ENCODE measurements at places on chromosomes 12 and 14.
A peak's percentile ranks its signal among the peaks of the same experiment; 100 is the strongest.

GRCh38 chr14:70894868-70895267 is 12.4 kb upstream of the PCNX1 start:
- DNase-seq = no peak

DNA sequence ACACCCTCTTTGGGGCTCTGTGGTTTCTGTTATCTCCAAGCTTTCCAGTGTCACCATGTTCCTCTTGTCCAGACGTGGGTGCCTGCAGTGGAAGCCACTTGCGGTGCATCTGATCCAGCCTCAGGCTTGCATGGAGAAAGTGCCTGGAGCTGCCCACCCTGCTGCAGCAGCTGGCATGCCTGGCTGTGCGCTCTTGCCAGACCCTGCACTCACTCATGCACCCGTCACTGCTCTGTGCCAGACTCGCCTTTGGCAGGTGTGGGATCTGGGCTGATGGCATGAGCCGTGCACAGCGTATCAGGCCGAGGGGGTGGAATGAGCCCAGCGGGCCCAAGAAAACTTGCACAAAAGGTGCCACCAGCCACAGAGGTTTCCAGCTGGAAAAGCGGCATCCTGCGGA is 105.1 kb downstream of the MNAT1 start:
- no peak for DNase-seq

DNA sequence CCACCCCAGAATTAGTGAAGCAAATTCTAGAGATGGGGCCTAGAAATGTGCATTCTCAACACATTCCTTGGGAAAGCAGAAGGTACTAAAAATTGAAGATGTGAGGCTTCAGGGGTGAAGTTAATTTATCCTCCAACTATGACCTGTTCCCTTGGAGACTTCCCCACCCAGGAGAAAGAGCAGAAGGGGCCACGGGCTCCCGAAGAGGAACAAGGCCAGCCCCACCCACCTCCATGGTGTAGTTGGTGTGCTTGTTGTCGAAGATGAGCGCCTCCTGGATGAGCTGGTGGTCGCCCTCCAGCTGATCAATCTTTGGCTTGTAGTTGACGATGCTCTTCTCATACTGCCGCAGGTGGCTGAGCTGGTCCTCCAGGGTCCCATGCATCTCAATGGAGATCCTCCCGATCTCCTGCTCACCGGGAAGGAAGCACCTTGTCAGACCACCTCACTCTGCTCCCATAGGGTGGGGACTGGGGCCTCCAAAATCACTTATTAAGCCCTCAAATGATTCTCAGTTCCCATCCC is 87.8 kb upstream of the ZFP36L1 start:
- no peak for DNase-seq

DNA sequence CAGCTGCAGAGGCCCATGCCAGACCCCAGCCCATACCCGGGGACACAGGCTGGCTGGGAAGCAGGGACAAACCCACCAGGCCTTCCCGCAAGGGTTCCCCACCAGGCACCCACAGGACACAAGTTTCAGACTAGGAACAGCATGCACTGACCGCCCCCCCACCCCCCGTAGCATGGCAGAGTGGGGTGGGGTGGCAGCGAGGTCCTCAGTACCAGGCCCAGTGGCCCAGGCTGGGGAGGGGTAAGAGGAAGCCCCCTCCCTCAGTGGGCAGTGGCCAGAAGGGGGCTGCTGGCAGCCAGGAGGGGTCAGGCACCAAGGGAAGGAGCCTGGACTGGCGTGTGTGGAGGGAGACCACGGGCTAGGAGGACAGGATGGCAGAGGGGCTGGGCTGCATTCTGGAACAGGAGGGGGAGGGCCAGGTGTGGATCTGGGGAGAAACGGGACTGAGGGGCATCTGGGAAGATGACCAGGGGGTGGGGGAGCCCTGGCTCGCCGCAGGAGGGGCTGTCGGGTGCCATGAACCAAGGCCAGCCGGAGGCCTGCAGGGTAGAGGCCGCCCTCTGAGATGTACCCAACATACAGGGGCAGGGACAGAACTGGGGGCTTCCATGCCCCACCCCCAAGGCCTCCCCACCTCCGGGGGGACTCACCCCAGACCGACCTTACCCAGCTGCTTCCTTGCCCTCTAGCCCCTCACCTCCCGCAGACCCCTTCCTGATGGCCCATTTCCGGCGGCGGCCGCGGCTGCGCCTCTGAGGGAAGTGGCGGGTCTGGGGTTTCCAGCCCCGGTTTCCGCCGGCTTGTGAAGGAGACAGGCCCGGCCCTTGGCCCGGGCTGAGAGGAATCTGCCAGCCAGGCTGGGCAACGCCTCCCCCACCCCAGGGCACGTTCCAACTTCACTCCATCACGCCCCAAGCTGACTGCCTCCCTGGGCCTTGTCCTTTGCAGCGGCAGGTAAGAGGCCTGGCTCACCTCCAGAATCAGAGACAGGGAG is 5.6 kb upstream of the JAG2 start:
- no peak for DNase-seq

GRCh38 chr12:87425942-87426554 is 603.2 kb downstream of the C12orf50 start:
- DNase-seq = no peak

GRCh38 chr12:11758510-11759493 is 109.3 kb downstream of the ETV6 start:
- peak; percentile 7 for DNase-seq

DNA sequence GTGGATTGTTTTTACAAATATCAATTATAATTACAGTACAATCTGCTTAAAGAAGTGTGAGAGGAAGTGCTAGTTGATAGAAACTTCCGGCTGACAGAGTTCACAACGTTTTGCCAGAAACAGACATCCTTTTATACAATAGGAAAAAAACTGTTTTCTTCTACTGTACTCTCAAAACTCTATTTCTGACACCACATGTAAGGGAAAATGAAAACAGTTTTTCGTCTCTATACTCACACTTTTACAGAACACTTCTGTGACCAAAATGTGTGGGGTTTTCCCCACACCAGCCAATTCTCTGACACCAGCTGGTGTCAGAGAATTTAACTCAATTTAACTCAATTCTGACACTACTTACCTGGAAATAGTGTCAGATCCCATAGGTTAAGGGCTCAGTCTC is 24.2 kb upstream of the HIF1A start:
- no peak for DNase-seq

DNA sequence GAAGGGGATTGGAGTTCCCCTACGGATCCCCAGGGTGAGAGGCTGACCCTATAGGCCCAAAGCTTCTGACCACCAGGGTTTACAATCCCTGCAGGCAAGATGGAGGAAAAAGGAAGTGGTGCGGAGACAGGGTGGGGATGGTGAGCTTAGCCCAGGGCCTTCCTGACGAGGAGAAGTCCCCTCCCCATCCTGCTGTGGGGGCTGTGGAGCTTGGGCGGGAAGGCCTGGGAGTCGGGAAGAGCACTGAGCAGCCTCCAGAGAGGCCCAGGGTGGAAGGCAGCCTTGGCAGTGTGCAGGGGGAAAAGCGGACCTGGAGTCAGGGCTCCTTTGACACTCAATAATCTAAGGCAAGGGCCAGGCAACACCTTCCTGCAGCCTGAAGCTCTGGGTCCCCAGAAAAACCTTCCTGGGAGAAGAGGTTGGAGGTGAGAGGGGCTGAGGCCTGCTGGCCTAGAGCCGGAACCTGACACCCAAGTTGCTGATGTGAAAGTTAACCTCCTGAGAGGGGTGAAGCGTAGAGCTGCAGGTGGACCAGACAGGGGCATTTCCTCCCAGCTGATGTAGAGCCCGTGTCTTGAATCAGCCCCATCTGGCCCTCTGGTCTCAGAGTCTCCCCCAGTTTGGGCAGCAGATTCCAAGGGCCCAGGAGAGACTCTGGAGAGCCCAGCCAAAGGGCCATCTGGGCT is 6.0 kb downstream of the HDAC7 start:
- no peak for DNase-seq

GRCh38 chr12:78157199-78157598 is 326.5 kb downstream of the NAV3 start:
- DNase-seq = no peak

DNA sequence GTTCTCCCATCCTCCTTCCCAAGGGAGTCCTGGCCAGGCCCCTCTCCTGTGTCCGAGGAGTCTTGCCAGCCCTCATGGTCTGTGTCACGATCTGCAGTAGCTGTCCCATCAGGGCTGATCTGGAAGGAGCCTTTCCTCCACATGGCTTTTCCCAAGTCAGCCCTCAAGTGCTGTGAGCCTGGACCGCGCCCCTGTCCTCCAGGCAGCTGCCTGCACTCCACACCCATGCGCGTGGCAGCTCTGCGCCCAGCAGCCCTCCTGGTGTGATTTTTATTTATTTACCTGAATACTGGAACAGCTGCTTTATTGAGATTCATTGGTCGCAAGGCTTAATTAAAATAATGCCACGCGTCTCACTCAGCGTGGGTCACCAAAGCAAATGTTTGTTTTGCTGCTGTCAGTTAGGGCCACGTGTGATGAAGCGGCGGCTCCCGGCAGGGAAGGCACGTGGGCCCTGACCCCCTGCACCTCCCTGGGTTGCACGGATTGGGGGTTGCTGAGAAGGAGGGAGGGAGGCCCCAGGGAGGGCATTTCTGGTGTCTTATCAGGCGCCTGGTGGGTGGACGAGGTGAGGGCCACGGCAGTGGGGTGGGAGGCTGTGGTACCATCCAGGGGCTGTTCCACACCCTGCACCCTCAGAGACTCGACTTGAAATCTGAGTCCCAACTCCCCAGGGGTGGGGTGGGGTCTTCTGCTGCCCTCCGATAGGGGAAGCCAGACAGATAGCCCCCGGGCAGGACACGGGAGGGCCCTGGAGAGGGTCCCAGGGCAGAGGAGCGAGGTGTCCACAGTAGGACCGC is 206.3 kb upstream of the C14orf180 start:
- DNase-seq = no peak
